ENCODE measurements at places on chromosomes 4 and X. TPM values are rescaled to one million over a fixed set of nuclear protein-coding genes. Genes with fewer than 3 reads are reported as not detected.

The TRAM1L1 gene
- 0.21 TPM for total RNA-seq

The CYSLTR1 gene
- 2.4 TPM for total RNA-seq

The FHDC1 gene
- 15.2 TPM for total RNA-seq

The CDKL2 gene
- total RNA-seq: 1.6 TPM

The PGAM4 gene
- not detected for total RNA-seq

The ZCCHC18 gene
- total RNA-seq: 0.14 TPM

The IL2RG gene
- total RNA-seq: 47.7 TPM

The PRSS12 gene
- 27.7 TPM for total RNA-seq

The FOXP3 gene
- total RNA-seq: not detected

The RBMX2 gene
- 11.4 TPM for total RNA-seq

The ANXA10 gene
- 0.67 TPM for total RNA-seq

The EGF gene
- 3.9 TPM for total RNA-seq

The ING2 gene
- 14.7 TPM for total RNA-seq

The CXCL11 gene
- 0.36 TPM for total RNA-seq

The GIMD1 gene
- not detected for total RNA-seq

The AFAP1 gene
- total RNA-seq: 41.2 TPM

The FAM236B gene
- not detected for total RNA-seq

The MAGEB10 gene
- not detected for total RNA-seq

The DUSP21 gene
- total RNA-seq: not detected

The TCEAL7 gene
- total RNA-seq: 1.3 TPM

The ARAP2 gene
- total RNA-seq: 19.5 TPM

The MAGEA2B gene
- total RNA-seq: not detected

The PCDH11X gene
- 0.06 TPM for total RNA-seq

The ADH4 gene
- total RNA-seq: 0.31 TPM

The PDE5A gene
- 53.6 TPM for total RNA-seq

The TMEM35A gene
- total RNA-seq: 0.76 TPM

Data from left colon (tissue), 2 donors.